ENCODE measurements at places on chromosomes 1 and 21.

DNA sequence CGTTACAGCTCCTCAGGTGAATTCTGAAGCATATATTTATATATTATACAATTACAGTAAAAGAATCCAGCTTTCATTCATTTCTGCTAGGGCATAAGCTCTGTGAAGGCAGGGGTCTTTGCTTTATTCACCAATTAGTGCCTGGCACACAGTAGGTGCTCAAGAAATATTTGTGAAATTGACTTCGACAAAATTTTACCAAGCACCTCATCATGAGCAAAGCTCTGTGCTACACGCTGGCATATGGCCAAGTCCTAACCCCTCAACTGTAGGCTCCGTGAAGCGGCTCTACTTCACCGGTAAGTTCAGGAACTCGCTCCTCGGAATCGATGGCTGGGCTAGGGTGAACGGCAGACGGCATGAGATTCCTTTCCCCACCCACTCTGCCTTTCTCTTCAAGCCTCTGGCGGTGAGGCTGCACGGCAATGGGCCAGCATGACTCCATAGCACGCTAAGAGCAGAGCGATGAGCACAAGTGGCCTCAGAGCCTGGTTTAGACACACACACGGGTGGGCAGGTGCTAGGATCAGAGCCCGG, 8.7 kb downstream of the C1orf174 start:
- H3K4me3 ChIP-seq = no peak overlapping the region
- no peaks in the 10 kb centered on the region for H3K27me3 ChIP-seq
- DNase-seq = no peak
- H3K4me1 ChIP-seq = peaks cover 25% of the 10 kb centered on the region

DNA sequence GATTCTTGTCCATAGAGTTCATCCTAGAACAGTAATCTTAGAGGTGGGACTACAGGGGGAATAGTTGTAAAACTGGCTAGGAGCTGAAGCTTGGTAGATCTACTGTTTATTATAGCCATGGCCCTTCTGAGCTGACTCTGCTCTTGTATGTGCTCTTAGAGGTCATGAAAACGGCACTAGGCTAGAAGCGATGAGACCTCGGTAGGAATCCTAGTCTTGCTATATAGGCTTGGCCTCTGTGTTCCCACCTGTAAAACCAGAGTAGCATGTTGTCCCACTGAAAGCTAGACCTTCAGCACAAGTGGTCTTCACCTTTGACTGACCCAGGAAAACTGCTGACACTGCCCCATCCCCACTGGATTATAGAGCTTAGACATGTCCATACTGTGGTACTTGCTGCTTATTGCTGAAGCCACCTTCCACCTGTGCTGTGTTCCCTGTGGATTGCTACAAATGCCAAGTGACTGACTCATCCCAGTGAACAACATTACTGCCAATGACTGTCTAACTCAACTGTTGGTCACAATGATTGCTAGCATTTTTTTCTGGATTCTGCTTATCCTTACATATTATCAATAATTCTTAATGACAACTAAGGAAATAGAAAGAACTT, 23.0 kb upstream of the PIGC start:
- no peak for DNase-seq
- H3K36me3 ChIP-seq = no peaks in the 10 kb centered on the region
- H3K27me3 ChIP-seq = peaks cover 14% of the 10 kb centered on the region

DNA sequence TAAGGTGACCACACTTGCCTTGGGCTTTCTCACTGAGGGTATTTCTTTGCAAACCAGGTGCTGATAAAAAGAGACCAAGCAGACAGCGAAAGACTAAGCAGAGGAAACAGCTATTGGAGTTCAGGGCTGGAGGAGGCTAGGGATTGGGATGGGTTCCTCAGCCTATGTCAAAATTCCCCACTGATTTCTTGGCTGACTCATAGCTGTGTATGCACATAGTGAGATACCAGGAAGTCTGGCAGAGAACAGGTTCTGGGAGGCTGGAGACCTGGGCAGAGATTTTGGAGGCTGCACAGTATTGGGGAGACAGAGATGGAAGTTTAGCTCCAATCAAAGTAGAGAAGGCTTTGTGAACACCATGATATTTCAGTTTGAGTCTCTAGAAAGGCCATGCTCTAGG, 25.3 kb downstream of the YARS1 start:
- H3K27ac ChIP-seq = no peak overlapping the region
- peaks cover 50% of the 10 kb centered on the region for H3K36me3 ChIP-seq
- peaks cover 8% of the 10 kb centered on the region for H3K4me1 ChIP-seq

- H3K36me3 ChIP-seq = no peaks in the 10 kb centered on the region
- no peak for DNase-seq
- peaks cover 11% of the 10 kb centered on the region for H3K4me1 ChIP-seq
- H3K27ac ChIP-seq = no peak overlapping the region
Measured at GRCh38 chr1:229411434-229412055, 22.3 kb downstream of the ACTA1 start.

- no peaks in the 10 kb centered on the region for H3K4me1 ChIP-seq
- H3K27ac ChIP-seq = no peak overlapping the region
- no peak overlapping the region for H3K4me3 ChIP-seq
- DNase-seq = no peak
Measured at GRCh38 chr1:7478142-7478790, 292.8 kb upstream of the VAMP3 start.

DNA sequence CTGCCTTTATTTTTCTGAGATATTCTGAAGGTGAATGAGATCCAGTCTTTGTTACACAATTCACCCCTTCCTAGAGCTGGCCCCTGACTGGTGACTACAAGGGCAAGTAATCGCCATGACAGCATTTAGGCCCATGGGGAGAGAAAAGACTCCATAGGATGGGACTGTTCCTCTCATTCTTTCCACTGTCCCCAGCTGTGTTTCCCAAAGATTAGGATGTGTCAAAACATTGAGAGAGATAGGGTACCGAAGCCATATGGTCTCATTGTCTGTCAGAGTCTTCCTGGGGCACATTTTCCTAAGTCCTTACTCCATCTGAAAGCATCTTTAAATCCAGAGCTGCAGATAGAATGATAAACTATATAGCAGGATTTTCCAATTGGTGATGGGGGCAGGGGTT, 423.5 kb downstream of the OMA1 start:
- no peak for DNase-seq
- no peaks in the 10 kb centered on the region for H3K27me3 ChIP-seq
- no peaks in the 10 kb centered on the region for H3K36me3 ChIP-seq

DNA sequence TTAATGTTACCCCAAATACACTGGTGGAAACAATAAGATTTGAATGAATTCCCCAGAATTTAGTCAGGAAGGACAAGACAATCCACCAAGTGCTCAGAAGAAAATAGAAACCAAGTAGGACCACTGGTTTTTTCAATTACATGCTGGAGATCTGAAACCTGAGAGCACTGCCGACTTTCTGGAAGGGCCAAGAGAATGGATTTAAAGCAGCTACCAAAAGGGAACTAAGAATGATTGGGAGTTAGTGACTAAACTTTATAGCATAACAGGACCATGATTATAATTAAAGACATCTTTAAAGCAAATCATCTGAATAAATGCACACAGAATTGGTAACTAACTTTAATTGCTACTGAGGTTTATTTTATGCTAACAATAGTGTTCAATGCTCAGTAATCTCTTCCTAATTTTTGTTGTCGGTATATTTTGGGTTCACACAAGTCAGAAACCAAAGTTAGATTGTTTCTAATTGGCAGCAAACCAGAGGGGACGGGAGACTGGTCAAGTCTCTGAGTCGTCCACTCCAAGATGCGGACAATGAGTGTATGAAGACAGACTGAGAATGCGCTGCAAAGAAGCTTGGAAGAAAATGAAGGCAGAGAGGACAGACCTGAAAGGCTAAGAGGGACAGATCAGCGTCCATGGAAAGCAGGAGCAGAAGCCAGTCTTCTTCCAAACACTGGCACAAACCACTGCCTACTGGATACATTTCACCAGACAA, 2.3 kb upstream of the RGS13 start:
- H3K4me3 ChIP-seq = no peak overlapping the region
- peaks cover 63% of the 10 kb centered on the region for H3K27me3 ChIP-seq
- peaks cover 1% of the 10 kb centered on the region for H3K4me1 ChIP-seq
- DNase-seq = no peak
- H3K27ac ChIP-seq = no peak overlapping the region

- no peaks in the 10 kb centered on the region for H3K36me3 ChIP-seq
- no peak overlapping the region for H3K27ac ChIP-seq
- H3K4me1 ChIP-seq = no peaks in the 10 kb centered on the region
- no peak overlapping the region for H3K4me3 ChIP-seq
- no peak for DNase-seq
Measured at GRCh38 chr1:62285984-62286785, 33.0 kb downstream of the KANK4 start.

- no peak for DNase-seq
- no peak overlapping the region for H3K27ac ChIP-seq
- H3K36me3 ChIP-seq = no peaks in the 10 kb centered on the region
- peaks cover 7% of the 10 kb centered on the region for H3K27me3 ChIP-seq
- no peaks in the 10 kb centered on the region for H3K4me1 ChIP-seq
- no peak overlapping the region for H3K4me3 ChIP-seq
Measured at GRCh38 chr1:178266619-178267066, 172.7 kb downstream of the RASAL2 start.

GRCh38 chr1:3657578-3658230, 5.4 kb downstream of the TP73 start:
- no peak overlapping the region for H3K4me3 ChIP-seq
- peaks cover 32% of the 10 kb centered on the region for H3K27me3 ChIP-seq
- peaks cover 30% of the 10 kb centered on the region for H3K4me1 ChIP-seq
- no peak for DNase-seq

DNA sequence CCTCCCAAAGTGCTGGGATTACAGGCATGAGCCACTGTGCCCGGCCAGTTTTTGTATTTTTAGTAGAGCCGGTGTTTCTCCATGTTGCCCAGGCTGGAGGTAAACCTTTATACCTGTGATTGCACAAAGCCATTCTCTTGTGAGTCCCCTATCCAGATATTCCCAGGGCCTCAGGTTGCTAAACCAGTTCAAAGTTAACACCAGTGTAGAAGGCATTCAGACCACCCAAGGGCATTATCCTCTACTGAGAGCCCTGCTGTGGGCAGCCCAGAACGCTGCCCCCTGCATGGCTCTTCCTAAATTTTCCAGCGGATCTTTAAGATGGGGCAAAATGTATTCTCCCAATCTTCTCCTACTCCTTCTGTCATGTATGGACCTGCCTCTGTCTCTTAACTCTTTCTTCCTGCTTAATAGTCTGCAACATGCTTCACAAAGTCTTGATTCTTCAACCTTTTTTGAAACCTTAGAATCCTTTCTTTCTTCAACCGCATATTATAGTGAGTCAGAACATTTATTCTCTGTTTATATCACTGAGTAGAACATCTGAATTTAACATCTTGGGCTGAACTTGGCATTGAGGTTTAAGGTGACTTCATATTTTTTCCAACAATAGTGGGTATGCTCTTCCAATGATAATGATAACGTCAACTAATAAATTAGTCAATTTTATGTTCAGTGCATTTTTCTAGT, 36.0 kb downstream of the UBE4B start:
- no peak overlapping the region for H3K27ac ChIP-seq
- no peaks in the 10 kb centered on the region for H3K27me3 ChIP-seq
- DNase-seq = no peak
- H3K4me3 ChIP-seq = no peak overlapping the region

- H3K27ac ChIP-seq = no peak overlapping the region
- peaks cover 2% of the 10 kb centered on the region for H3K27me3 ChIP-seq
- peaks cover 21% of the 10 kb centered on the region for H3K4me1 ChIP-seq
- DNase-seq = no peak
Measured at GRCh38 chr1:116769561-116769977, 15.3 kb downstream of the CD2 start.

DNA sequence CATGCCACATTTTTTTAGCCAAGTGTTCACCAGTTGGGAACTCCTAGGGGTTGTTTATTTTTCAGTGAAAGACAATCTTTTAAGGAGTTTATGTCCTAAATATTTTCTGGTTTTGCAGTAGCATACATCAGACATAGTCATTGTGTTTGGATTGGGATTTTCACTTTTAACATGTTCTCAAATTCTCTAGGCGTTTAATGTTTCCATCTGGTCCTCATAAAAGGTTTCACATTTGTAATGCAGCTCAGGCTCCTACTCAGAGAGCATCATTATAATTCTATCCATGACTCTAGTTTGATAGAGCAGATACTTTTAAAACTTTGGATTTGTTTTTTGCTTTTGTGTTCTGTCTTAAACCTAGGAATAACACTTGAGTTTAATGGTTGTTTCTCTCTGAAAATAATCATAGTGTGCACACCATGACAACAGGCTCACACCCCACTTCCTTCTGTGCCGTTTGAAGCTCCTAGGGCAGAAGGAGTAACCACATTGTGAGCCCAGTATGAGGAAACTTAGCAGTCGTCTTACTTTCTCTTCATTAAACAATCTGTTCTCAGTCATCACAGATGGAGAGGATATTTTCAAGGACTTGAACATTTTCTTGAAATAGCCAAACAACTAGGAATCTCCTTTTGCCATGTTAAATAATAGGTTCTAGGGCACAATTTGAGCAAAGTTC, 219.6 kb downstream of the PDE4B start:
- no peak overlapping the region for H3K4me3 ChIP-seq
- no peak overlapping the region for H3K27ac ChIP-seq
- no peaks in the 10 kb centered on the region for H3K36me3 ChIP-seq
- no peaks in the 10 kb centered on the region for H3K27me3 ChIP-seq
- no peak for DNase-seq
- H3K4me1 ChIP-seq = no peaks in the 10 kb centered on the region

- H3K4me3 ChIP-seq = no peak overlapping the region
- DNase-seq = no peak
- H3K27ac ChIP-seq = no peak overlapping the region
Measured at GRCh38 chr1:187070076-187070475, 241.3 kb downstream of the PLA2G4A start.

DNA sequence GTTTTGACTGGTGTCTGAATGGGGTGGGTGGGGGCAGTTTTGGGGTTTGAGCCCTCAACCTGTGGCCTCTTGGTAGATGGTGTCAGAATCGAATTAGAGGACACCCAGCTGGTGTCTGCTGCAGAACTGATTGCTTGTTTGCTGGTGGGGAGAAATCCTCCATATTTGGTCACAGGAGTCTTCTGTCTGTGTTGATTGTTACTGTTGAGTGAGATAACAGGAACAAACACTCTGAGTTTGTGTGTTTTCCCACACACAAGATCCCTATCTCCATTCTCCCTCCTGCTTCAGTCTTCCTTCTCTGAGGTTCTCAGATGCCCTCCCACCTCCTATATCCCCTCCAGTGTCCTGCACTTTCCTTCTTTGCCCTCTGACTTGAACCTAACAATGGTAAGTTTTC, 19.1 kb upstream of the CGN start:
- H3K36me3 ChIP-seq = no peaks in the 10 kb centered on the region
- H3K27ac ChIP-seq = no peak overlapping the region
- no peaks in the 10 kb centered on the region for H3K4me1 ChIP-seq
- H3K4me3 ChIP-seq = no peak overlapping the region

- DNase-seq = no peak
- no peaks in the 10 kb centered on the region for H3K4me1 ChIP-seq
- H3K27me3 ChIP-seq = peaks cover 13% of the 10 kb centered on the region
- no peak overlapping the region for H3K4me3 ChIP-seq
- no peaks in the 10 kb centered on the region for H3K36me3 ChIP-seq
Measured at GRCh38 chr1:15171271-15171908, 17.8 kb downstream of the TMEM51 start.

Data from activated B cell treated with CpG ODN at 0.5 μM for 24 hours (primary cell).